ENCODE measurements at places on chromosomes 7 and 10.

- DNase-seq, result no peak
Observed at GRCh38 chr10:52652431-52653262, 119.9 kb downstream of the MBL2 start.

- DNase-seq, result no peak
Observed at GRCh38 chr10:131905603-131906268, 4.9 kb downstream of the PPP2R2D start.

- no peak for DNase-seq
Observed at GRCh38 chr10:57964351-57964750, 303.3 kb downstream of the IPMK start.

- DNase-seq, result no peak
Observed at GRCh38 chr10:73552819-73553715, 38.1 kb downstream of the USP54 start.

All from CD4-positive, alpha-beta memory T cell (primary cell).